Ureter (tissue), 1 donor: ENCODE measurements at places on chromosomes 1 and 21.
A peak's percentile ranks its signal among the peaks of the same experiment; 100 is the strongest.

GRCh38 chr1:77829851-77830250 lies 50.4 kb downstream of the MIGA1 start:
- DNase-seq: no peak

DNA sequence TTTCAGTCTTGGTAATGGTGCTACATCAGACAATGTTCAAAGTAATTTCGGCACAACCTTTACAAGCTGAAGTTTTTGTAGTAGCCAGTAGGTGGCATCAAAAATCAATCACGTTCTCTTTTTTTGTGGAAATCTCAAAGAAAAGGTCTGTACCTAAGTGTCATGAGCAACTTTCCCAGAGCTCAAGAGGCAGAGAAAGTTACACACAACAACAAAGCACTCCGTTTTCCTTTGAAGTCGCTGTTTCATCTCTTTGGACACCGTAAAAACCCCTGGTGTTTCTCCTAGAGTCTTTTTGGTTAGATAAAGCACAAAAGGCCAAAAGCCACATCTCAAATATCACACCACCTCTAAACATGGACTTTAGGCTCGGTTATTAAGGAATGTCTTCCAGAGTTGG lies 131.6 kb downstream of the LHX8 start:
- DNase-seq: no peak

DNA sequence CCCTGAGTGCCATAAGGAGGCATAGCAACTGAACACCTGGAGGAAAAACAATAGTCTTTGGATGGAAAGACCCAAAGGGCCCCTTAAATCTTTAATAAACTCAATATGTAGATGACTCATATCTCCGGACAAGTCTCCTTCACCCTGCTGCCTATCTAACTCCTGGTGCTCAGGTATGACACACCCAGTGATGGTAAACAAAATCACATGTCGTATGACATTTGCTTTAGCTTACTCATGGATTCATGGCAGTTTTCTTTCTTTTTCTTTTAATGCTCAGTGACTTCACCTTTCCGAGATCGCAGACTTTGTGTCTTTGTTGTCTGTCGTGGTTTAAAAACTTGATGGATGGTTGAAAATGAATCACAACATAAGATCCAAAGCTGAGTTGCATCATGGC lies 208.5 kb upstream of the PROX1 start:
- no peak for DNase-seq

- peak; percentile 85 for DNase-seq
Observed at GRCh38 chr1:12124693-12125421, 41.9 kb upstream of the TNFRSF1B start.

DNA sequence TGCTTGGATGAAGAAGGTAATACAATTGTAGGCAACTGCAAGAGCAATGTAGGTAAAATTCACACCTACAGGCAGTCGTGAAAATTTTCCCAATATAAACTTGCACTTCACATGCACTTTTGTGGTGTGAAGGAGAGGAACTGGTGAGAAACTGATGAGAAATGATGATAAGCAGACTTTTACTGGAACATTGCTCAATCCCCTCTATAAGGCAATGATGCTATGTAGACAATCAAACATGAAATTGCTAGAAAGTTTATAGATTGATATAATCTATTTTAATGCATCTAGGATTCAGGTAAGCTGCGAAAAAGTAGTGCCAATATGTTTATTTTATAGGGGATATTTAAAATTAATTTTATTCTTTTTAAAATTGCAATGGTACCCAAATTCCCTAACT lies 802.2 kb downstream of the KCNT2 start:
- no peak for DNase-seq

GRCh38 chr1:11470912-11471311 lies 8.0 kb upstream of the DISP3 start:
- DNase-seq: no peak

GRCh38 chr1:53078333-53079101 lies 16.5 kb downstream of the PODN start:
- DNase-seq: no peak

- DNase-seq: no peak
Observed at GRCh38 chr1:89725011-89725370, 92.1 kb downstream of the LRRC8C start.

- DNase-seq: no peak
Observed at GRCh38 chr1:218284377-218284916, 646 bp upstream of the RRP15 start.

DNA sequence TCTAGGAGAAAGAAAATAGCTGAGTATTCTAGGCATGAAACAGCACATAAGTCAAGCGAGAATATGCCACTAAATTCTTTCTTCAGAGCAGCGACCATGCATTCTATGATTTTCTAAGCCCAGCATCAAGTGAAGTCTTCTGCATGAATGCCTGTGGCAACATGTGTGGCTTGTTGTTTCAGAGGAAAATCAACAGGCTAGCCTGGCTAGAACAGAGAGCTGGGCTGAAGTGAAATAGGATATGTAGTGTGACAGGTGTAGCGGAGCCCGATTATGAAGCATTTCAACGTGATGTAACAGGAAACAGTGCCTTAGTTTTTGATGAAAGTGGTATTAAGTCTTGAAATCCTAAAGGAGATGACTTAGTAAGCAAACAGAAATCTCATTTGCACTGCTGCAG lies 7.0 kb downstream of the CSDE1 start:
- DNase-seq: no peak

DNA sequence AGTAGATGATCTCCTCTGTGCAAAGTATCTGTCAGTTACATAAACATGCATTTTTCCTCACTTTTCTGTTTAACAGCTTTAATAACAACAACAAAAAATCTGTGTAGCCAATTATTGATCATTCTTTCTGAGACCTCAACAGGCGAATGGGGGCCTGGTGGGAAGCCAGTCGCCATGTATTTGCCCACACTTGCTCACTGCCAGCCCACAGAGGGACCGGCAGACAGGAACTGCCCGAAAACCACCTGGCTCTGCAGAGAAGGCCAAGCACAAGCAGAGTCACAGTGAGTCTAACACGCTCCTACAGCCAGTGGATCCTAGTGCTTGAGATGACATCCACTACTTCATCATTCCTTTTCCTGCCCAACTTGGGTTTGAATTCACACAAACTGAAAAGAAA lies 56.1 kb downstream of the NPHP4 start:
- peak; percentile 19 for DNase-seq

DNA sequence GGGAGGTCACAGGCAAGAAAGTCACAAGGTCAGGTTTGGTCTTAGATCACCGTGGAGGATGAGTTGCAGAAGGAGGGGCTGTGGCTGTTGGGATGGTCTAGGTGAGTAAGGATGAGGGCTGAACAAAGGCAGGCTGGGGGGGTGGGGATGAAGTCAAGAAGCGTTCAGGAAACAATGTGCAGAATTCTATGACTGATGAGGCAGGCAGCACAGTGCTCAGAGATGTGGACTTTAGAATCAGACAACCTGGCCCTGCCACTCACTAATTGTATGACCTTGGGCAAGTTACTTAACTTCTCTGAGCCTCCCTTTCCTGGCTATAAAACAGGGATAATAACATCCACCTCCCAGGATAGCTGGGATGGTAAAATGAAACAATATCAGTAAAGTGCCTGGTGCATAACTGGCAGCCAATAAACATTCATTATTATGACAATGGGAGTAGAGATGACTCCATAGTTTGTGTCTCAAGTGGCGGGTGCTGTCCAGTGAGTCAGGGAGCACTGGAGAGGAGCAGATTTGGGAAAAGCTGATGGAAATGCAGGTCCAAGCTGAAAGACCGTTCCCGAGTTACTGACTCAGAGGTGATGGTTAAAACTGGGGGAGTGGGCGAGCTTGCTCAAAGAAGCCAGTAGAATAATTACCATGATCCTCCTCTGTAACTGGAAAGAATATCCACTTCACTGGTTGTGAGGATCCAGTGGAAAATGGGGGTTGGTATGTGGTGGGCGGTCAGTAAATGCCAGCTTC lies 2.1 kb downstream of the TIE1 start:
- DNase-seq: no peak

- DNase-seq: no peak
Observed at GRCh38 chr1:198841477-198841876, 202.6 kb downstream of the PTPRC start.

- DNase-seq: no peak
Observed at GRCh38 chr1:53172426-53173128, 24.0 kb upstream of the CPT2 start.

DNA sequence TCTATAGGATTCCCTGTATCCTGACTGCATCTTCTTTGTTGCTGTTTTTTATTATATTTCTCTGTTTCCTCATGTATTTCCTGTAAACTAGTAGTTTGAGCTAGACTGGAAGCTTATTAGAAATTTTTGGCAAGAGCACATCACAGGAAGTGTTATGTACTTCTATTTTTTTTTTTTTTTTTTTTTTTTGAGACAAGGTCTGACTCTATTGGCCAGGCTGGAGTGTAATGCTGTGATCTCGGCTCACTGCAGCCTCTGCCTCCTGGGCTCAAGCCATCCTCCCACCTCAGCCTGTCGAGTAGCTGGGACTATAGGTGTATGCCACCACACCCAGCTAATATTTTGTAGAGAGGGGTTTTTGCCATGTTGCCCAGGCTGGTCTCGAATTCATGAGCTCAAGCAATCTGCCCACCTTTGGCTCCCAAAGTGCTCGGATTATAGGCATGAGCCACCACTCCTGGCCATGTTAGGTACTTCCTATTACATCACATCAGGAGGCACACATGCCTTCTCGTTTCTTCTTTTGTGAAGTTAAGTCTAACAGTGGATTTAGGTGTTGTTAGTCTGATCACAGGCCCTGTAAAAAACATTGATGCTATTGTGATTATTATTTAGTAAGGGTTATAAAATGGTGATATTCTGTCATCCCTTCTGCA lies 12.5 kb downstream of the C1orf21 start:
- no peak for DNase-seq

GRCh38 chr1:82880506-82880905 lies 1079.8 kb downstream of the ADGRL2 start:
- no peak for DNase-seq

GRCh38 chr1:105442901-105443300 lies 1613.6 kb upstream of the PRMT6 start:
- DNase-seq: no peak

DNA sequence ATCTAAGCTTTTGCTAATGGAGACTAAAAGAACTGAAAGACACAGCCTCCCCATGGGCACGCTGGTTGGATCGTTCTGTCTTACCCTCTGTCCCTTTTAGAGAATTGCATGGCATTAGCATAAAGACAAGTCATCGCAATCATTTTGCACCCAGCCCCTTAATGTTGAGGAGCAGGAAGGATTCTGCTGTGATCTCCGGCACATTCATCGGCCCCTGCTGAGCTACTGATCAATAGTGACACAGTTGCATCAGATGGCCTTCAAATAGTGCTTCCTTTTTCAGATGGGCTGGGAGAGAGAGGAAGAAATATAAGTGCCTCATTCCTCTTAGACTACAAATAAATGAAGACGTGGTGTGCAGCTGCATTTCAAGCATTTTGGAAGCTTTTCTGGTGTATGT lies 75.4 kb downstream of the NOS1AP start:
- DNase-seq: no peak

DNA sequence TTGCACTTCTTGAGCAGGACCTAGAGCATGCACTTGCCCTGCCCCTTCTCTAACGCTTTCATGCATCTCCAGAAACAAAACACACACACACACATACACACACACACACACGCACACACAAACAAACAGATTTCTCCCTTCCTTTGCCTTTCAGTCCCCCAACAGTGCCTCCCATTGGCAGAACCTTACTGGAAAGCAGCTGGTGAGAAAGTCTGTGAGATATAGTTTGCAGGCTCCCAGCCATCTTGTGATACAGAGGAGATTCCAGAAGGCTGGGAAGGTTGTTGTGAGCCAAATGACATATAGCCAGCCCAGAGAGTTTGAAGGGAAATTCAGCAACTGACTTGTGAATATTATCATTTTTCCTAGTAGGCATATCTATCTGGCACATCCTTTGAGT lies 35.9 kb upstream of the ZRANB2 start:
- DNase-seq: no peak

- no peak for DNase-seq
Observed at GRCh38 chr1:95281781-95282517, 47.9 kb downstream of the RWDD3 start.

DNA sequence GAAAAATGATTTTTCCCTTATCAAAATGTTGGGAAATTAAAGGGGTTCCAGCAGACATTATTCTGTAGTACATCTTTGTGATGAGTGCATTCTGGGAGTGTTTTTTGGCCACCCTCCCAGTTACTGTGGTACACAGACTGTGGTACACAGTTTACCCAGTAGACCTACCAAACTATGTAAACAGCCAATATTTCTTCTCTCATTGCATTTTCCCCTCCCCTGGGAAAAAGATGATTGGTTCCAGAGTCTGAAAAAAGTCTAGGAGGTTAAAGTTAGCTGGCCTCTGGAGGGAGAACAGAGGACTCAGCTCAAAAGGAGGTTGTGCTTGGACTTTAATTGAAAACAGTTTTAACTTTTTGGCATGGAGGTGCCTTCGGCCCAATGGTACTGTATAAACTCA lies 42.5 kb downstream of the PGM1 start:
- DNase-seq: no peak

- no peak for DNase-seq
Observed at GRCh38 chr1:116934586-116935207, 25.0 kb downstream of the PTGFRN start.

DNA sequence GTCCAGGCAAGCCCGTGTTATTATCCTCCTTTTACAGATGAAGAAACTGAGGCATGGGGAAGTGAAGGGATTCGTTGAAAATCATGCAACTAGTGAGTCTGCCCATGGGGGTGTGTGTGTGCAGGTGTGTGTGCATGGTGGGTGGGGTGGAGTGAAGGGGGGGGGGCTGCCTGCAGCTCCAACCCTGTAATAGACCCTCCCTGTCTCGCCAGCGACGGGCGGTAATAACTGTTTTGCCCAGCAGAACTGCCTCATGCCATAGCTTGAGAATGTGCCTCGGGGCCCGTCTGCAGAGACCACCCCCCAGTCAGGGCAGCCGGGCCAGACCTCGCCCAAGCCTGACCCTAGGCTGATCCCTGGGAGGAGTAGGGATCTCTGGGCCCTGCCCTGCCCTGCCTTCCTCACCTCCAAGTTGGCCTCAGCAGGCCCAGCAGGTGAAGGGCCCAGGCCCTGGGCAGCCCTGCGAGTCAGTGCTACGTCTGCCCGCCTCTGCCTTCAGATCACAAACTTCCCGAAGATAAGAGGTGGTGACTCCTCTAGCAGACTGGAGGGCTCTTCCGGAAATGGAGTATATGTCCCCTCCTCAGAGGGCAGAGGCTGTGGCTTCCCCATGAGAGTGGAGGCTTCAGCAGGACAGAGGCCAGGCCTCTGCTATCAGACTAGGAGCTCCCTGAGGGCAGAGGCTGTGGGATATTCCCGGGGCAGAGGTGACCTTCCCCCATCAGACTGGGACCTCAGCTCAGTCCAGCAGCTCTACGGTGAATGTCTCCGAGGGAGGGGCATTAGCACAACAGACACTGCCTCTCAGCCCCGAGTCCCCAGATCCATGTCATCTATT lies 15.7 kb upstream of the EPHA2 start:
- DNase-seq: no peak

DNA sequence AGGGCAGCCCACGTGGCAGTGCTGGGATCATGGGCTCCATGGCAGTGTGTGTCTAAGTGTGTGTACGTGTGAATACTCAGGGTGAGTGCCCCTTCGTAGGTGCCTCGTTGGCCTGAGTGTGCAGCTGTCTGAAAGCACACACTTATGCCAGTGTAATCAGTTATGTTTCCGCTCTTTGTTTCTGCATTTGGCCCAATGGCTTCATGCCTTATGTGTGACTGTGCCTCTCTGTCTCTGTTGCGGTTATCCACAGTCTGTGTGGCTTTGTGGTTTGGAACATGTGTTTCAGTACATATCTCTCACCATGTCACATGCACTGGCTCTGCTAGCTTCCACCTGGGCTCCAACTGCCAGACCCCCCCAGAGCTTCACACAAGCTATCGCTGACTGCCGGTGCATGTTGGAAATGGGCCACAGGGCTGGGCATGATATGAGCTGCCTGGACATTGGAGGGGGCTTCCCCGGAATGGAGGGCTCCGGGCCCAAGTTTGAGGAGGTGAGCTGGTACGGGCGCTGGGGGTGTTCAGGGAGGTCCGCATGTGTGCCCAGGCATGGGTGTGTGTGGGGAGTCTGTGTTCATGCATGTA lies 70.3 kb upstream of the TINAGL1 start:
- DNase-seq: peak; percentile 28
